ENCODE measurements at places on chromosomes 16 and 17.

- no peak for DNase-seq
Measured at GRCh38 chr16:70578035-70578434, 54.4 kb downstream of the SF3B3 start.

- no peak for DNase-seq
Measured at GRCh38 chr17:64377769-64378282, 12.8 kb downstream of the PECAM1 start.

- no peak for DNase-seq
Measured at GRCh38 chr16:19203374-19203966, 35.4 kb downstream of the SYT17 start.

GRCh38 chr16:73252446-73252845, 204.5 kb upstream of the ZFHX3 start:
- no peak for DNase-seq

DNA sequence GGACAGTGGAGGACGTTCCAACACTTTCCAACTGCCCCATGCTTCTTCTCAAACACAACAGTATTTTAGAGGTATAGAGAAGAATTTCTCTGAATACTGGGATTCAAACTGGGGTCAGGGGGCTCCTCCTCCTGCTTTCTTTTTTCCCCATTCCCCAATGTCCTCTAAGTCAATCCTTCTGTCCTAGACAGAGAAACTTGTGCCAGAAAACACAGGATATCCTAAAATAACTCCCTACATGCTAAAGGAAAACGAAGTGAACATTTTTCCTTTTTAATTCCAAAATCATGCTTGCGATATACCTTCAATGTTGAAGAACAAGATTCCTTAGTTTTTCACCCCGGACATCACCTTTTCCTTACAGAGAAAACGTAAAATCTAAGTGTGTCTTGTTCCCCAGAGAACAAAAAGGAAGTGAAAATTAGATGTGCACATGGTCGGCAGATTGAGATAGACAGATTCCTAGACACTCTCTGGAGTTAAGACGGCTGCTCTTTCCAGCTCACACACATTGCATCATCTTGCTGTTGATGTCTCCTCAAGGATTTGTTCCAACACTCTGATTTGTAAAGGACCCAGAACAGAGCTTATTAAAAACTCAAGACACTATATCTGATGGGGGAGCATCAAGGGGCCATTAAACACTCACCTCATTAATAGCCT, 228.2 kb downstream of the GRIN2A start:
- DNase-seq, result no peak

DNA sequence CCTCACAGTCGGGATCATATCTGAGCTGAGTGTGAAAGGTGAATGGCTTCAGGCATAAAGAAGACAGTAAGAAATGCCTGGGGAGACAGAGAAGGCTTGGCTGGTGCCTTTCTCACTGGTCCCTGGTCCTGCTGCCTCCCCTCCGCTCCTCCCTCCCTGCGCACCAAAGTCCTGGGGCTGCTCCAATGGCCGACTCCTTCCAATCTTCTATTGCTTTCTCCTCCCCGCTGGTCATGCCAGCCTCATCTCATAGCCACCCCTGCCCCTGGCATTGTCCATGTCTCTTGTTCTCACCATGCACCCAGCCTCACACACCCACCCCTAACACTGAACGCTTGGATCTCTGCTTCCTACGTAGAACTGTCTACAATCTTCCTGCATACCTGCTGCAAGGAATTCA, 18.0 kb downstream of the TLE7 start:
- no peak for DNase-seq

DNA sequence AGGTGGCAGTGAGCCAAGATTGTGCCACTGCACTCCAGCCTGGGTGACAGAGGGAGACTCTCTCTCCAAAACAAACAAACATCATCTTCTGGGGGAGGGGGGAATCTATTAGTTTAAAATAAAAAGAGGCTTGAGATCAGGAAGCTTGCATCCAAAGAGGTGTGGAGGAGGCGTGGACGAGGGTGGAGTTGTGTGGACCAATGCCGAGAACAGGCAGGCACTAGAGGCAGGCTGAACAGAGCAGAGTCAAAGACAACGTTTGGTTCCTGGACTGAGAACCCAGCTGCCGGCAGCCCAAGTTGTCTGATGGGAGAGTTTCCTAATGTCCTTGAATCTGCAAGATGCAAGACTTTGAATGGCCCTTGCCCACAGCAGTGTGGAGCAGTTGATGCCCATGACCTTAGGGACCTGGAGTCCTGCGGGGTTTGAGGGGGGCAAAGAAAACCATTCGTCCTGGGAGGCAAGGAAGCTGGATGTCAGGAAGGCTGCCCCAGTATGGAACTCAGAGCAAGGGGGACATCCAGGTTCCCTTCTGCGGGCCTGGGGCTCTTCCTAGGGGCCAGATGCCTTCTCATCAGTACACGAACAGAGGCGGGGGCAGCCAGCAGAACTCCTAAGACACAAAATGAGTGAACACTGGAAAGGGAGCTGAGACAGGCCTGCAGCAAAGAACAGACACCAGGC, 9.2 kb downstream of the TBC1D16 start:
- DNase-seq, result no peak

- peak; percentile 17 for DNase-seq
Measured at GRCh38 chr17:75720656-75721462, at the start of gene ITGB4. Gene ITGB4, plus strand, starts transcription at chr17:75721459. Its CDS starts 3,245 bp downstream, at chr17:75724704.

GRCh38 chr16:30004424-30004776, 6.4 kb downstream of the DOC2A start:
- no peak for DNase-seq

- no peak for DNase-seq
Measured at GRCh38 chr17:2090804-2091534, 36.1 kb downstream of the HIC1 start.

- DNase-seq, result no peak
Measured at GRCh38 chr16:6684076-6684673, 648.5 kb upstream of the RBFOX1 start.
